Stimulated activated CD8-positive, alpha-beta memory T cell treated with anti-CD3 and anti-CD28 coated beads, Interleukin-4, amount 100 ng/mL, for 1 hour (primary cell): ENCODE measurements at places on chromosomes 16 and 17.
A peak's percentile ranks its signal among the peaks of the same experiment; 100 is the strongest.

- DNase-seq, result no peak
Measured at GRCh38 chr17:64536913-64537312, 30.1 kb downstream of the CEP95 start.

GRCh38 chr16:11386054-11386680 is 40.9 kb downstream of the RMI2 start:
- DNase-seq, result no peak

DNA sequence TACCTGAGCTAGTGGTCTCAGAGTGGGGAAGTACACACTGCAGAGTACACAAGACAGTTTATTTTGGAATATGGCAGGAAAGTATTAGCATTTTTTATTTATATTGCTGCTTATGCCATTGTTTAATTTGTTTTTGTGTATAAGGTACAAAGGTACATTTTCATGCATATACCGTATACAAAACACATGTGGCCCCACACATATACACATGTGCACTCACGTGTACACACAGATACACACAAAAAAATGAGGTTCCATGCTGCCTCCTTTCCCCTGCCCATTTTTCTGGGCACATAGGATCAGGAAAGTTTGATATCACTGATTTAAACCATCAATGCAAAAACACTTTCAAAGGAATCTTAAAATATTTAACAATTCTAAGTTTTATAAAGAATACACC is 12.9 kb downstream of the IGSF6 start:
- DNase-seq, result no peak

DNA sequence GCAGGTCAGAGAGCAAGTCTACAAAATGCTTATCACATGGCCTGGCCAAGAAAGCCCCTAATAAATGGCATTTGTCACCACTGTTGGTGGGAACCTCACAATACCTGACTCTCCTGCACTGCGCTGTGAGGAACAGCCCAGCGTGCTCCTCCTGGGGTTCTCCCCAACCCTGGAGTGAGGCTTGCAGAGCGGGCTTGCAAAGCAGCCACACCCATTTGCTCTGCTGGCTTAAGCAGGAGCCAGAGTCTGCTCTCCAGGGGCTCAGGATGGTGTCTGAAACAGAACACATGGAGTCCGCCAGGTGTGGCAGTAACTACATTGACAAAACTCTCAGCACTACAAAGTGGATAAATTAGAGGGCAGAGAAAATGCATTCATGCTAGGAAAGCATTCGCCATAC is 331.0 kb upstream of the CCL2 start:
- no peak for DNase-seq

DNA sequence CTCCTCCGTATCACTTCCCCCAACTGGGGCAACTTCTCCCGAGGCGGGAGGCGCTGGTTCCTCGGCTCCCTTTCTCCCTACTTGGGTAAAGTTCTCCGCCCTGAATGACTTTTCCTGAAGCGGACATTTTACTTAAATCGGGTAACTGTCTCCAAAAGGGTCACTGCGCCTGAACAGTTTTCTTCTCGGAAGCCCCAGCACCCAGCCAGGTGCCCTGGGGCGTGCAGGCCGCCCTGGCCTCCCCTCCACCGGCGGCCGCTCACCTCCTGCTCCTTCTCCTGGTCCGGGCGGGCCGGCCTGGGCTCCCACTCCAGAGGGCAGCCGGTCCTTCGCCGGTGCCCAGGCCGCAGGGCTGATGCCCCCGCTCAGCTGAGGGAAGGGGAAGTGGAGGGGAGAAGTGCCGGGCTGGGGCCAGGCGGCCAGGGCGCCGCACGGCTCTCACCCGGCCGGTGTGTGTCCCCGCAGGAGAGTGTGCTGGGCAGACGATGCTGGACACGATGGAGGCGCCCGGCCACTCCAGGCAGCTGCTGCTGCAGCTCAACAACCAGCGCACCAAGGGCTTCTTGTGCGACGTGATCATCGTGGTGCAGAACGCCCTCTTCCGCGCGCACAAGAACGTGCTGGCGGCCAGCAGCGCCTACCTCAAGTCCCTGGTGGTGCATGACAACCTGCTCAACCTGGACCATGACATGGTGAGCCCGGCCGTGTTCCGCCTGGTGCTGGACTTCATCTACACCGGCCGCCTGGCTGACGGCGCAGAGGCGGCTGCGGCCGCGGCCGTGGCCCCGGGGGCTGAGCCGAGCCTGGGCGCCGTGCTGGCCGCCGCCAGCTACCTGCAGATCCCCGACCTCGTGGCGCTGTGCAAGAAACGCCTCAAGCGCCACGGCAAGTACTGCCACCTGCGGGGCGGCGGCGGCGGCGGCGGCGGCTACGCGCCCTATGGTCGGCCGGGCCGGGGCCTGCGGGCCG is 1.6 kb downstream of the HIC1 start:
- DNase-seq, result no peak

GRCh38 chr17:76688165-76688622 is 22.6 kb downstream of the MXRA7 start:
- DNase-seq, result no peak

- peak; percentile 62 for DNase-seq
Measured at GRCh38 chr17:45051060-45051719, at the start of gene DCAKD. TSS of gene DCAKD (minus strand) at chr17:45051632. CDS start at chr17:45034885, 16,747 bp downstream.

- DNase-seq, result no peak
Measured at GRCh38 chr16:65779201-65779600, 587.3 kb upstream of the CDH5 start.

DNA sequence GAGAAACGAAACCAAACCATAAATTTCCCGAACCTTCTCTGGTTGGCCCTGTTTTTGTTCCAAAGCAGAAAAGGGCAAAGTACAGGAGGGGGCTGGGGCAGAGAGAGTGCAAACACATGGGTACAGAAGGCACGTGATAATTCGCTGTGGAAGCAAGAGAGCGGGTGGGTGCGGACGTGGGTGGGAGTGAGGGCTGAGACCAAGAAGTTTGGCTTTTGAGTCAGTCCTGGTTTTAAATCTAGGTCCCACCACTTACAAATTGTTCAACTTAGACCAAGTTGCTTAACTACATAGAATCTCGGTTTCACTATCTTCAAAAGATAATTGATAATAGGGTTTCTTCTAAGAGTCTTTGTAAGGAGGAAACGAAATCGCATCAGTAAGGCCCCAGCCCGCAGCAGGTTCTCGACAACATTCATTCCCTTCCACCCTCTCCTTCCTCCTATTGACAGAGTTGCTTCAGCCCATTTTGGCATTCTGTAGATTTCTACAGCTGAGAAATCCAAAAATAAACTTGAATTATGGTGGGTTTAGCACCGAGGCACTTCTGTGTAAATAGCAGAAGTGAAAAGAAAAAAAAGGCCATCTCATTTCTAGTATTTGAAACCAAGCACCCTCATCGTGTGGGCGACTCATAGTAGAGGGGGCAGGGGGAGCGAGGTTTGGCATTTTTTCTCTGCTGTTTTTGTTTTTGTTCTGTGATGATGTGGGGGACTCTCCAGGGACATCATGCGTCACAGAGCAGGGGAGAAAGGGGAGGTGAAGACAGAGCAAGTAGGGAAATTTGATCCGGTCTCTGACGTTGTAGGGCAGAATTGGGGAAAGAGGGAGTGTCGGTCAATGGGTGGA is 33.6 kb upstream of the CCR7 start:
- no peak for DNase-seq

DNA sequence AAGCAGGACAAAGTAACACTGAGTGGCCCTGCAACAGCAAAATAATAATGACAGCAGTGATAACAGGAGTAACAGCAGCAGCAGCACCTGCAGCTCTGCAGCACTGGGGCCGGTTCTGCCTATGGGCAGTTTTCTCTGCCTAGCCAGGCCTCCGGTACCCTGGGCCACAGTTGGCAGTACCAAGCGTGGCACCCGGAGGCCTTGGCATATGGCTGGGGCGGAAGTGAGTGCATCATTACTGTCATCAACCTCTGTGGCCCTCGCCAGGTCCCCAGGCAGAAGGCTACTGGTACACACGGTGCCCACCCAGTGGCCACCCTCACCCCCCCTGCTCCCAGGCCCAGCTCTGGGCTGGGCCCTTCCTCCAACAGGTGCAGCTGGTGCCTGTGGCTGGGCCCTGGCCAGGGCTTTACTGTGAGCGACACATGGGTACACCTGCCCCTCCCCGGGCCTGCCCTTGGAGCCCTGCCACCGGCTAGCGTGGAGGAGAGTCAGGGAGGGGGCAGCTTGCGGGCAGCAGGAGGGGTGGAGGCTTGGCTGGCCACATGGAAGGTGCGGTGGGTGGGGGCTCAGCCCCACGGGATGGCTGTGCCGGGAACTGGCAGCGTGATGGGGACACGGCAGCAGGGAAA is 3.0 kb downstream of the KCNJ12 start:
- DNase-seq, result no peak

DNA sequence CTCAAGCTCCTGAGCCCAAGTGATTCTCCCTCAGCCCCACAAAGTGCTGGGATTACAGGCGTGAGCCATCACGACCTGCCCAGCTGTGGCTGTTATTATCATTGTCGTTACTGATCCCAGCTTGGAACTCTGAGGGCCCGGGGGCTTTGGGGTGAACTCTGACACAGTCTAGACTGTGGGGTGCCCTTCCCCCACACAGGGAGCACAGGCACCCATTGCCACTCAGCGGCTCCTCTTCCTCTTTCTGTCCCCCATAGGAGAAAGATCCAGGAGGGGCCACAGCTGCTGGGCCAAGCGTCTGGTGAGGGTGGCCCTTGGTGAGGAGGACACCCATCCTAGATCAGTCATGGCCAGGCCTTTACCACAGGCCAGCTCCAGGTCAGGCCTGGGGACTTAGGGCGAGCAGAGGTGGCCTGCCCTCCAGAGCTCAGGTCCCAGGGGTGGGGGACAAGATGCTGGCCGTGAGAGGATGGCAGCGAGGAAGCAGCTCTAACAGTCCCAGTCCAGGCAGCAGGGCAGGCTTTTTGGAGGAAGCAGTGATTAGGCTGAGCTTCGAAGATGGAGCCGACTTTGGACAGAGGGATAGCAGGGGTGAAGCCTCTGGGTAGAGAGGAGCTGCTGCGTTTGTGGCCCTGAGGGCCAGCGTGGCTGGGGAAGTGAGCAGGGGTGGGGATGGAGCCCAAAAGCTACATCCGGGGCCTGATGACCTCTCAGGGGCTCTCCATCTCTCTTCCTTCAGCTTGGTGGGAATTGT is 24.7 kb downstream of the TMEM235 start:
- no peak for DNase-seq

DNA sequence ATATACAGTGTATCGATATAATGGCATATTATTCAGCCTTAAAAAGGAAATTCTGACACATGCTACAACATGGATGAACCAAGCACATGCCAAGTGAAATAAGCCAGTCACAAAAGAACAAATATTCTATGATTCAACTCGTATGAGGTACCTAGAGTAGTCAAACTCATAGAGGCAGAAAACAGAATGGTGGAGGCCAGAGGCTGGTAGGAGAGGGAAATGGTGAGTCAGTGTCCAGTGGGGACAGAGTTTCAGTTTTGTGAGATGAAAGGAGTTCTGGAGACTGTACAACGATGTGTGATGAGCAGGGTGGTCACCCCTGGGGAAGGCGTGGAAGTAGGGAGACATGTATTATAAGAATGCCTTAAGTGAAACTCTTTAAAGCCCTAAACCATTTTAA is 39.9 kb downstream of the RNF157 start:
- no peak for DNase-seq

DNA sequence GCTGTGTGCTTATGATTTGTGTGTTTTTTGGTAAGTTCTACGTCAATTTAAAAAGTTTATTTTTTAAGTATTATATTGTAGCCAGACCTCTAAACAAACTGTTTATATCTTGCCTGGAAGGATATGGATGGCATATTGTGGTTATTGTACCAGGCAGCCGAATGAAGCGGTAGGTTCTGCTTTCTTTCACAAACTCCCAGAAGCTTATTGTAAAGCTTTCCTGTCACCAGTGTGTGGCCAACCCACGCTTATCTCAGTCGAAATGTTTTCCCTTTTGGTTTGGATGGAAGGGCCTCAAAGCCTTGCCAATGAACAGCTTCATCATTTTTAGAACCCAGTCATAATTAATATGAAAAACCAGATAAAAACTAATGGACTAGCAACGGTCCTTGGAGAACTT is 53.1 kb downstream of the CYB5B start:
- DNase-seq, result no peak

DNA sequence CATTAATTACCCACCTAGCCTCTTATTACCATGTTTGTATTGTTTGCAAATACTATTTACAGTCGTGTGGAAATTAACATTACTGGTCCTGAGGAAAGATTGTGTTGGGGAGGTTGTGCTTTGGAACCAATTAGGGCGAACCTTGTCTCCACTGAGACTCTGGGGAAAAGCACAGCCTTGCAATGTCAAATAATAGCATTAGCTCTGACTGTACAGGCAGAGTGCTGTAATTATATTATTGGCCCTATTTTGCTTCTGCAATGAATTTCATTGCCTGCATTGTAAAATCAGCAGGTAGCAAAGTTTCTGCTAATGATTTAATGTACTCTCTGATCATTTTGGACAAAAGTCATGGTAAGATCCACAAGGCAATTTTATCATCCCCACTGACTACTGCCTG is 97.0 kb downstream of the WWOX start:
- DNase-seq, result no peak

DNA sequence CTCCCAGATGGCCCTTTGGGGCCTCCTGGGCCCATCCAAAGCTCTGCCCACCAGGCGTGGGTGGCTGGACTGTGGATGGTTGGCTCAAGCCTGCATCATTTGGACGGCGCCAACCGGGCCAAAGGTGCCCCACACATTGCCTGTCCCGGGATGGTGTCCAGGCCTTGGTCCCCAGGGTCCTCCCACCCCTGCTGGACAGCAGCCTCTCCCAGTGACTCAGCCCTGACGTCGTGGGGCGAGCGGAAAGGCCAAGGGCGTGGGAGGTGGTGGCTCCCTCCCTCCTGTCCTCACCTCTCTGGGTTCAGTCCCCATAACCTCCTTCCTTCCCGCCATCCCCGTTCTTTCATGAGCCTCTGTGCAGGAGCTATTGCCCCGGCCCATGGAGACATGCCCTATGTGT is 42.1 kb upstream of the DLX4 start:
- DNase-seq, result no peak

- no peak for DNase-seq
Measured at GRCh38 chr16:354291-354881, 1.9 kb upstream of the AXIN1 start.

- DNase-seq, result no peak
Measured at GRCh38 chr16:77594799-77595596, 127.3 kb upstream of the NUDT7 start.

- DNase-seq, result no peak
Measured at GRCh38 chr17:49443862-49444261, 29.2 kb upstream of the PHB1 start.

DNA sequence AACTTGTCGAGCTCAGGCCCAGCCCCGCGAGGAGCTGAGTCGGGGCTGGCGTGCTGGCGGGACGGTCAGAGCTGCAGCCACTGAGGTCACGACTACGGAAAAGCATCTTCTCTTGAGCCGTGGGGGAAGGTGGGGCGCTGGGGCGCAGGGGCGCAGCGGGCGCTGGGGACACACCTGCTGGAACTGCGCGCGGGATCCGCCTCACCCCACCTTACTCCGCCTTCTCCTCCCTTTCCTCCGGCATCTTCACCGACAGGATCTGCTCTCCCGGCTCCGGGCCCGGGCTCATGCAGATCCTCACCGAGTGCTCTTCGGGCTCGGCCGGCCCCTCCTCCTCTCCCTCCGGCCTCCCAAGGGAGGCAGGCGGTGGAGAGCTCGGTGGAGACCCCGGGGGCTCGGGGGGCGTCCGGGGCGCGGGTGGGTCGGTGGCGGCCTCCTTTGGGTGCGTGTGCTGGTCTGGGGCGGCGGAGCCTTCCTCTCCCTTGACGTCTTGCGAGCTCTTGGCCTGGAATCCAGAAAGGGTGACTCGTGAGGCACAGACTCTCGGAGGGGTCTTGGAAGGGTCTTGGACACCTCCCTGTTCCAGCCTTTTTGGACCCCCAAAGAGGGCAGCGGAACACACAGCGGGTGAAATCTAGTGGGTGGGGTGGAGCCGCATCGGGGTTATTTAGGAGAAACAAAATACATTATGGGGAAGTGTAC is 81.8 kb upstream of the KIFC3 start:
- no peak for DNase-seq
